ENCODE measurements at places on chromosomes 6 and 20.

DNA sequence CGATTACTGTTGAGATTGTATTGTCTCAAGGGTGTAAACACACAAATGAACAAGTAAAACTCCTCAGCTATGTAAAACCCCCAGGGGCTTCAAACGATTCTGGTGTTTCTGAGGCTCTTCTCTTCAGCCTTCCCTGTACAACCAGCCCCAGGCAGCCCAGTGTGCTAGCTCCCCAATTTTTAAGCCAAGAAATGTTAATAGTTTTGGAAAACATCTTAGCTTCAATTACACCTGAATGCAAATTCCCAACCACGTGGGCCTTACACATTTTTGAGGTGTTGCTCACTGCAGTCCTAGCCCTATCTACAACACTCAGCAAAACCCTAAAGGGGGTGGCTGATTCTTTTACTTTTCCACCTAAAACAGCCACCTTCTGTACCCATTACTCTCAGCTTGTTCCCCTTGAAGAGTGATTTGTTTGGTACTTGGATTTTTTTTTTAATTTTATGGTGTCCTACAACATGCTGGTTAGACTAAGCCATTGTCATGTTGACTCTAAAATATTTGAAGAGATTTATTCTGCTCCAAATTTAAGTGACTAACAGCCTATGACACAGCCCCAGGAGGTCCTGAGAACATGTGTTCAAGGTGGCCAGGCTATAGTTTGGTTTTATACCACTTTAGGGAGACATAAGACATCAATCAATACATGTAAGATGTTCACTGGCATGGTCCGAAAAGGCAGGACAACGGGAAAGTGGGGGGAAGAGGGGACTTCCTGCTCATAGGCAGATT is 48.7 kb downstream of the ADAT2 start:
- no peak for DNase-seq

GRCh38 chr6:111850295-111850937 is 22.8 kb downstream of the FYN start:
- DNase-seq = no peak

GRCh38 chr6:127951172-127951917 is 50.5 kb upstream of the THEMIS start:
- DNase-seq = no peak

DNA sequence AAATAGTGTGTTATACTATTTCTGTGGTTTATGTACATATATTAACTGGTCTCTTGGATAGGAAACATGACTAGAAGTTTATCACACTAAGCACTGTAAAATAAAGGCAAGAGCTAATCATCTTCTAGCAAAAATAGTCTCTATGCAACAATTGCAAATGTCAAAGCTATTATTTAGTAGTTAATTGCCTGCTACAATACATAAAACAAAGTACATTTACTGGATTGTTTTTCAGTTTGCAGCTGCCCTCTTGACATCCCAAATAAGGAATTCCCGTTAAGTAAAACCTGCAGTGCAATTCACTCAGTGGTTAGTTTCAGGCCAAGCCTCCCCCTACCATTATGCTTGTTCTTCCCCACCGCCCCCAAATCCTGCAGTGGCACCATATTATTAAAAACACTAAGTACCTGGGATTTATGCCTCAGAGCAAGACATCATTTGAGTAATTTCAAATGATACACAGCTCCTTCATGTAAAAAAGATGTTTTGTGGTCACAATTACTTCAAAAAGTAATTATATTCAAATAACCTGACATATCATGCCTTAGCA is 1.6 kb upstream of the ATP5F1E start:
- DNase-seq = no peak

- DNase-seq = no peak
Observed at GRCh38 chr6:141203902-141204575, 928.7 kb upstream of the GJE1 start.

DNA sequence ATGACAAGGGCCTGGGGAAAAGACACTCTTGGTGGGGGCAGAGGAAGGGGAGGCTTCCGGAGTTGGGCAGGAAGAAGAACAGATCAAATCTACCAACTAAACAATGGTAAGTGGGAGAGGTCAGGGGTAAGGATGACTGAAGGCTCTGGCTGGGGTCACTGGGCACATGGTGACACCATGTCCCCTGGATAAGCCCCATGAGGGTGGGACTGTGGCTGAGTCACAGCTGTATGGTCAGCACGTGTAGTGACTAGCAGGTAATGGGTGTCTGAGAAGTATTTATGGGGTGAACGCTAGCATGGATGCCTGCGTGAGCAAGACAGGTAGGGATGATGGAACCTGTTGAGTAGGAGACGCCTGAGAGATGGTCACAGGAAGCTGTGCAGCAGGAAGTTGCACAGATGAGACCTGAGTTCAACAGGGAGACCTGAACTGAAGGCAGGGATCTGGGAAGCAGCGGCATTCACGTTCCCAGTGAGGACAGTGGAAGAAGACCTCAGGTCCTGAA is 64.5 kb upstream of the SNX9 start:
- no peak for DNase-seq

DNA sequence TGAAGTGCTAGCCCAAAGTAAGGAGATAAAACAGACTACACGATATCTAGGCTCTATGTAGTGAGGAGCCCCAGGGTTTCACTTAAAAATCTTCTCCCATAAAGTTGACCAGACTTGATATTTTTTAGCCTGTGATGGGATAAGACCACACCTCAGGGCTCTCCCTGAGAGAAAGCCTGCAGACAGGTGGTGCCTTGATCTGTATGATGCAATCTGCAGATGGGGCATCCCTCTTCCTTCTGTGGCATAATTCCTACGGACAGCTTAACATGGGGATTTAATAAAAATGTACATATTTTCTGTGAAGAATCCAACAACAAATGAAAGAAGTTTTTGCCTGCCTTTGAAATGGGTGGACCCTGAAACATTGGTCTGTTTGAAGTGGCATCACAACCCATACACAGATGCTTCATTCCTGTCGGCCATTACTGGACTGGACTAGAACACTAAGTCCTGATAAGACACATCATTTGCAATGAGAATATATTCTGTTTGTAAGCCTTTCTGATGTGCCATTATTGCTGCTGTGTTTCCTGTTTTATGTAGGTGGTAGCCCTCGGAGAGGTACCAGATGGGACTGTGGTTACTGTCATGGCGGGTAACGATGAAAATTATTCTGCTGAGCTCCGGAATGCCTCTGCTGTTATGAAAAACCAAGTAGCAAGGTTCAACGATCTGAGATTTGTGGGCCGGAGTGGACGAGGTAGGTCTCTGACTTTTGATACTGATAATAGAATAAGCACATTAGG is 53.8 kb upstream of the SUPT3H start:
- no peak for DNase-seq

- no peak for DNase-seq
Observed at GRCh38 chr20:1297486-1297885, 31.4 kb downstream of the SNPH start.

GRCh38 chr6:46539866-46540265 is 48.6 kb upstream of the RCAN2 start:
- no peak for DNase-seq

- DNase-seq = no peak
Observed at GRCh38 chr20:45181639-45182038, 6.9 kb downstream of the PI3 start.

DNA sequence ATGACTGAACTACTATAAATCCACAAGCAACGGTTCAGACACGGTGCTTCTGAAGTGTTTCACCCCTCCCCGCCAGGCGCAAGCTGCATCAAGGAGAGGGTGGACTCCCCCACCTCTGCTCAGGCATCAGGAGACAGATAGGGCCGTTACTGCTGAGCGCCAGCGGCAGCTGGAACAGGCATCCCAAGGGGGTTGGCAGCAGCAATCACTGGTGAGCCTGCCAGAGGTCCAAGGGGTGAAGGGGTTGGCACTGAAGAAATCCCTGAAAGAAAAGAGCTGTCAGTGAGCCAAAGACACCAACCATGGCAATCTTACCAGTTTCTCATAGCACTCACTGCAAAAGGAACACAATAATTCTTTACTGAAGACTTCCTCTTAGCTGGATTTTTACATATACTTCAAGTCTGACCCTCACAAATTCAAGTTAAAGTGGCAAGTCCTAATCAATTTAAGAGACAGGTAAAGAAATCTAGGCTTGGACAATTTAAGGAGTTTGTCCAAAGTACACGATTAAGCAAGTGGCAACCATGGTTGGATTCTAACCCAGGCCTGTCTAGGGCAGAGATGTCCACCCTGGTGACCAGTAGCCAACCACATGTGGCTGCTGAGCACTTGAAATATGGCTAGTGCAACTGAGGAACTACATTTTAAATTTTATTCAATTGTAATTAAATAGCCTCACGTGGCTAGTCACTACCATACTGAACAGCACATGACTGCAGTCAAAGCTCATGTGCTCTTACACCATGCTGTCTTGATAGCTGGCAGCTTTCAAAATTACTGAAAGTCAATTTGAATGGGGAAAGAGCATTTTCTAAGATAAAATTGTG is 21.7 kb upstream of the TBC1D20 start:
- DNase-seq = no peak

- no peak for DNase-seq
Observed at GRCh38 chr6:144767051-144767450, 481.9 kb downstream of the UTRN start.

DNA sequence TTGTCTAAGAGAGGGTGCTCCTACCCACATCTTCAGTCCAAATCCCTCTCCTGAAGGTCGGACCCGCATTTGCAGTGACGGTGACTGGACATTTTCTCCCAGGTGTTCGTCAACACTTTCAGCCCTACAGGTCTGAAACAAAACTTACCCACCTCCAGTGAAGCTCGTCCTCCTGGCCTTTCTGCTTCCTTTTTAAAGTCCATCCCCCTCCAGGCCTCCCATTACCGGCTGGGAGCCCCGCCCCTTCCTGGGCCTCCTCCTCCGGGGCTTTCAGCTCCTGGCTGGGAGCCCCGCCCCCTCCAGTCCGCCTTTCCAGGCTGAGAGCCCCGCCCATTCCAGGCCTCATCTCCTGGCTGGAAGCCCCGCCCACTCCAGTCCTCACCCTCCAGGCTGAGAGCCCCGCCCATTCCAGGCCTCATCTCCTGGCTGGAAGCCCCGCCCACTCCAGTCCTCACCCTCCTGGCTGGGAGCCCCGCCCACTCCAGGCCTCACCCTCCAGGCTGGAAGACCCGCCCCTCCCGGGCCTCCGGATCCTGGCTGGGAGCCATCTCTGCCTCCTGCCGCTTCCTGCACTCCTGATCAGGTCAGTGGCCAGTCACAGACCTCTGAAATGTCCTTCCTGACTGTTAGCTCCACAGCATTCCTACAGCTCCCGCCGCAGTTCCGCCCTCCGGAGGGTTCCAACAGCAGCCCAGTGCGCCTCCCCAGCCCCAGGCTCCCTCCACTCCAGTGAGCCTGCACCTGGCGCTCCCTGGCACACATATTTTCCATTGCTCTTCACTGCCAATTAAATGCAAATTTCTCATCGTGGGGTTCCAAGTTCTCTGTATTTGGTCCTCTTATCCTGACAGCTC is 98.5 kb downstream of the LY86 start:
- DNase-seq = no peak

DNA sequence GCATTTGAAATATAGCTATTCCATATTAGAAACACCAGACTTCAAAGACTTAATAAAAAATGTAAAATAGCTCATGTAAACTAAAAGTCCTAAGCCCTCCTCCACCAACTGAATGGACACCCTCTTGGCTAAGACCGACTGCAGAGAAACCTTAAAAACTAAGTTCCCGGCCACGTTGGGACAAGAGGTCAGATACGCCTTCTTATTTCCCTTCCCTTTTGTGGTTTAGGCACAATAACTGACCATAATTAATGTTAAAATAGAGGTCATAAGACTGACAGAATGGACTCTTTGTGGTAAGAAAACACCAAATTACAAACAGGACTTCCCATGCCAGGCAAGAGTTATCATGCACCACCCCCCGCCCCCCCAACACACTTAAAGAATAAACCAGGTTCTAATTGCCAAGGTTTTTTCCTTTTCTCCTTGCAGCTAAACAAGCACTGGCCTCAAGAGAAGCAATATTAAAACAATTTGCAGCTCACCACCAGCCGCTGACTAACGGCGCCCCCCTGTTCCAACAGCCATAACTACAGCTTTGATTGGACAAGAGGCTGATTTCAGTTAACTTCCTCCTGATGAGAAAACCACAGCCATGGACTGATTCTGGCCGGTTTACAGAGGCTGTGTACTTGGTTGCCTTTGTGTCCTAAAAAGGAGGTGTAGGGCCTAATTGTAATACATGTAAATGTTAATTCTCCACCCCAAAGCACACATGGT is 10.7 kb upstream of the LAMP5 start:
- DNase-seq = no peak

GRCh38 chr20:32911355-32911754 is 52.6 kb downstream of the EFCAB8 start:
- no peak for DNase-seq

DNA sequence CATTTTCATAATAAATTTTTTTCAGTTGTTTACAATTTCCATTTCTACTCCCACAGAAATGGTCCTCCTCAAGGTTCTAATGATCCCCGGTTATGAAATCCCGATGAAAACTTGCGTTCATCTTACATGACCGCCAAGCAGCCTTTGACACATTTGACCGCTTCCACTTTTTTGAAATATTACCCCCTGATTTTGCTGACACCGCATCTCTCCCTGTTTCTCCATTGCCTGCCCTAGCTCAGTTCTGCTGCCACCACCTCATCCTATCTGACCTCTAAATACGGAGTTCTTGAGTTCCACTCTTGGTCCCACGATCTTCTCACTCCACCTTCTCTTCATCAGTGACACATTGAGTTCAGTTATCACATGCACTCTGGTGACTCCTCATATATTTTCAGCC is 74.1 kb downstream of the SLC35B3 start:
- no peak for DNase-seq

DNA sequence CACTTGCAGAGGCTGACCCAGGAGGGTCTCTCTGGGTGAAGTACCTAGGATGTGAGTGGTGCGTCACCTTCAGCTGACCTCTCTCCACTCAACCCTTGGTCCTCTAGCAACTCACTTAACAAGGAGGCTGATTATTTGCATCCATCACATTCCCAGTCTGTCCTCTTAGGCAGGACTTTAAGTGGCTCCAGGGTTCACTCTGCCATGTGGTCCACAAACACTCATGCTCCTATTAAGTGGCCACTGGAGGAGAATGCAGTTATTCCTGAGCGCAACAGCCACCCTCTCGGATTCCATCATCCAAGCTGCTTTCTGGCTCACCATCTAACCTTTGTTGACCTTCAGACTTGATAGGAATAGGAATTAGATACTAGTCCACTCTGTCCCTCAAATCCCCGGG is 61.1 kb upstream of the SCAF8 start:
- no peak for DNase-seq

DNA sequence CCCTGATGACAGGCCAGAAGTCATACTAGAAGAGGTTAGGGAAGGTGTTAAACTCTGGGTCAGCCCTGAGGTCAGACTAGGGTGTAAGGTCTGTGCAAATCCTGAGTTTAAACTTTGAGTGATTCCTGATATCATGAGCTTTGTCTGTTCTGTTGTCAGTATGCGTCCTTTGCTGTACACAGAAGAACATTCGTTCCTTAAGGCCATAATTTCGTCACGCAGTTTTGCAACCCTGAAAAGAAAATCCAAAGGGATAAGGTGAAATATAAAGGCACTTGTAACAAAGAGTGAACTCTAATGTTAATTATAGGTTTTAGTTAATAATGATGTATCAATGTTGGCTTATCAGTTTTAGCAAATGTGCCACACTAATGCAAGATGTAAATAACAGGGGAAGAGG is 2.3 kb downstream of the DST start:
- no peak for DNase-seq

- DNase-seq = peak; percentile 45
Observed at GRCh38 chr6:22149096-22149495, 147.7 kb downstream of the PRL start.

- DNase-seq = no peak
Observed at GRCh38 chr6:143507358-143508145, 4.0 kb downstream of the FUCA2 start.
